ENCODE measurements at places on chromosomes 1 and 21. TPM values are rescaled to one million over a fixed set of nuclear protein-coding genes. Genes with fewer than 3 reads are reported as not detected.

Gene TNFSF18
- total RNA-seq: not detected

Gene LCE6A
- not detected for total RNA-seq

Gene HAO2
- total RNA-seq: not detected

DNA sequence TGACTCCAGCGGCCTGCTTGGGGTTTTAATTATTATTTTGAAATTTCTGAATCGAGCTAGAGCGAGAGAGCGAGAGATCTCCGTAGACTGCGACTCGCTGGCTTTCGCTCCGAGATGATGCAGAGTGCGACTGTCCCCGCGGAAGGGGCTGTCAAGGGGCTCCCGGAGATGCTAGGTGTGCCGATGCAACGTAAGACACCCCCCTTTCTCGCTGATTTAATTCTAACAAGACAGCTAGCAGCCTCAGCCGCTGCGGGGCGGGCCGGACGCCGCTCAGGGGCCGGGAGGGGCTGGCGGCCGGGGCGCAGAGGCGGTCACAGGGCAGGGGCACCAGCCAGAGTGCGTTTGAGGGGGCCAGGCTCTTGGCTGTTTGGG lies 339 bp downstream of the LHX4 start:
- H3K27ac ChIP-seq: no peak overlapping the region
- H3K4me1 ChIP-seq: peaks cover 62% of the 10 kb centered on the region
- H3K27me3 ChIP-seq: peaks cover 69% of the 10 kb centered on the region
- H3K36me3 ChIP-seq: no peaks in the 10 kb centered on the region
- DNase-seq: no peak
- H3K4me3 ChIP-seq: peak overlapping the region; percentile 53

DNA sequence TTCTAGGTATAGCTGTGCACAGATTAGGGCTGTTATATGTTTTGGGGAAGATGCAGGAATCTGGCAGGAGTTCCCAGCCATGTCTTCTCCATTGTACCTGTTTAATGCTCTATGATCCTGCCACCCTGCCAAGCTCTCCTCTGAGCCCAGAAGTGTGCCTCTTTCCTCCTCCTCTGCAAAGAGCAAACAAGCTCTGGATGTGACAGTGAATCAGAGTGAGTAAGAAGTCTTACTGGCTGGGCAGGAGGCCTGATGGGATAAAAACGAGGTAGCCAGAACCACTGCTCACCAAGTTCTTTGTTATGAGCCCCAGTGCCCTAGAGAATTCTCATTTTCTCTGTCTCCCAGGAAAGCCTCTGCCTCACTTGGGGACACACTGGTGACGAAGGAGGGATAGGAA lies 69.0 kb downstream of the BRINP2 start:
- H3K27ac ChIP-seq: no peak overlapping the region
- no peaks in the 10 kb centered on the region for H3K36me3 ChIP-seq
- no peak for DNase-seq
- H3K4me1 ChIP-seq: no peaks in the 10 kb centered on the region
- H3K27me3 ChIP-seq: no peaks in the 10 kb centered on the region

DNA sequence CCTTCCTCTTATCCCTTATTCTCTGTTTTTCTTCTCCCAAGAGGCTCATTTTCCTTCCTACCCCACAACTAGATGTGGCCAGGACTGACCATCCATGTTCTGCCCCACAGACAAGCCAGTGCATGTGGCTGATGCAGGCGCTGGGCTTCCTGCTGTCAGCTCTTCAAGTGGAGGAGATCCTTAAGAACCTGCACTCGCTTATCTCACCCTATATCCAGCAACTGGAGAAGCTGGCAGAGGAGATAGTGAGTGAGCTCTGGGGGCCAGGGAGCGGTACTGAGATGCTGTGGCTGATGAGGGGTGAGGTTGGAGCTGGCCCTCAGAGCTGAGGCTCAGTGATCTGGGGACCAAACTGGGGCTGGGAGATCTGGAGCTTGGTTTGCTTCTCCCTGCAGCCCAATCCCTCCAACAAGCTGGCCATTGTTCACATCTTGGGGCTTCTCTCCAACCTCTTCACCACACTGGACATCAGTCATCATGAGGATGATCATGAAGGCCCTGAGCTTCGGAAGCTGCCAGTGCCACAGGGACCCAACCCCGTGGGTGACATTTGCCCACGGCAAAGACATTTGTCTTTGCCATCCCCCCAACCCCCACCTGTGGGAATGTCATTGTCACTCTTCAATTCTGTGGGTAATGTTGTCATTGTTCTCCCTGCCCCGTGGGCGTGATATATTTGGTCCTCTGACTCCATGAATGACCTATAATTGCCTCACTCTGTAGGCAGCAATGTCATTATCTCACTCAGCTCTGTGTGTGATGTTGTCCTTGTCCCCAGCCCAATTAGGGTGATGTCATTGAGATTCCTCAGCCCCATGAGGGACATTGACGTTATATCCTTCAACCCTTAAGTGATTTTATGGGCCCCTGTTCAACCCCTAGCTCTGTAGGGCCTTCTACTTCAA lies 11.2 kb upstream of the DPH2 start:
- no peaks in the 10 kb centered on the region for H3K27me3 ChIP-seq
- DNase-seq: no peak
- no peak overlapping the region for H3K27ac ChIP-seq
- peaks cover 49% of the 10 kb centered on the region for H3K36me3 ChIP-seq
- no peaks in the 10 kb centered on the region for H3K4me1 ChIP-seq
- no peak overlapping the region for H3K4me3 ChIP-seq

- DNase-seq: no peak
- no peak overlapping the region for H3K4me3 ChIP-seq
- H3K36me3 ChIP-seq: no peaks in the 10 kb centered on the region
Observed at GRCh38 chr1:96104506-96104905, 617.1 kb upstream of the PTBP2 start.

Measured in CD4-positive, alpha-beta T cell (primary cell).